ENCODE measurements at places on chromosomes 7 and 10.

DNA sequence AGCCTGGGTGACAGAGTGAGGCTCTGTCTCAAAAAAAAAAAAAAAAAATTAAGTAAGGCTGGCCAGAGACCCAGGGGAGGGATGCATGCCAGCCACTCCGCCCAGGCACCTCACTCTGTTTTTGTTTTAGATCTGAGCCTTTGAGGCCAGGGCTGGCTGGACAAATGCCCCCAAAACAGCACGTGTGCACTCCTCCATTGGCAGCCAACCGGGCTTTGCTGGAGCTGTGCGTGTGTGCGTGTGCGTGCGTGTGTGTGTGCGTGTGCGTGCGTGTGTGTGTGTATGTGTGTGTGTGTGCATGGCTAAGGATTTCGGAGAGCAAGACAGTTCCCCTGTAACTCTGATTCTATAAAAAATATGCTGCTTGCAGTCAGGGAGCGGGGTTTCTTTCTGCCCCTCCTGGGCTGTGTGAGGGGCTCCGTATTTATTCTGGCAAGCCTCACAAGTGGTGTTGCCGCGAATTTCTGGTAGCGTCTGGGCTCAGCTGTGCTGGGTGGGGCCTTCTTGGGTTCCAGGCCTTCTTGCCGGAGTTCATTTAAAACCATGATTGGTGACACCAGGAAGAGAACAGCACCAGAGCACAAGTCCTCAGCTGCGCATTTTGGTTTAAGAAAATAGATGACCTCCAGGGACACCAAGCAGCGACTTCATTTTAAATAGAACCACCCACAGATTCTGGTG, 28.1 kb upstream of the UNCX start:
- DNase-seq, result no peak

DNA sequence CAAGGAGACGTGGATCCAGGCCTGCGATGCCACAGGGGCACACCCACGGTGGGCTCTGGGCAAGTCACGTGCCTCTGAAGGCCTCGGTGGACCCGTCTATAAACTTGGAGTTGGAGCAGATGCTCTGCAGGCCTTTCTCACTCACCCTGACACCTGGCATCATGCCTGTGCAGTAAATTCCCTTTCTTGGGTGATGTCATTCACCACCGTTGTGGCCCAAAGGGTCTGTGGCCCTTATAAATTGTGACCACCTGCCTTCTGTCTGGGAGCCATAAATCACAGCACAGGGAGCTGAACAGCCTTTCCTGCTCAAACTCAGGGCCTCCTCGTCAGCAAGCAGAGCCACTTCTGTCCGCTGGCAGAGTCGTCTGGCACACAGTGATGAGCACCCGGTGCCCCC, 52.2 kb downstream of the GPAM start:
- no peak for DNase-seq

DNA sequence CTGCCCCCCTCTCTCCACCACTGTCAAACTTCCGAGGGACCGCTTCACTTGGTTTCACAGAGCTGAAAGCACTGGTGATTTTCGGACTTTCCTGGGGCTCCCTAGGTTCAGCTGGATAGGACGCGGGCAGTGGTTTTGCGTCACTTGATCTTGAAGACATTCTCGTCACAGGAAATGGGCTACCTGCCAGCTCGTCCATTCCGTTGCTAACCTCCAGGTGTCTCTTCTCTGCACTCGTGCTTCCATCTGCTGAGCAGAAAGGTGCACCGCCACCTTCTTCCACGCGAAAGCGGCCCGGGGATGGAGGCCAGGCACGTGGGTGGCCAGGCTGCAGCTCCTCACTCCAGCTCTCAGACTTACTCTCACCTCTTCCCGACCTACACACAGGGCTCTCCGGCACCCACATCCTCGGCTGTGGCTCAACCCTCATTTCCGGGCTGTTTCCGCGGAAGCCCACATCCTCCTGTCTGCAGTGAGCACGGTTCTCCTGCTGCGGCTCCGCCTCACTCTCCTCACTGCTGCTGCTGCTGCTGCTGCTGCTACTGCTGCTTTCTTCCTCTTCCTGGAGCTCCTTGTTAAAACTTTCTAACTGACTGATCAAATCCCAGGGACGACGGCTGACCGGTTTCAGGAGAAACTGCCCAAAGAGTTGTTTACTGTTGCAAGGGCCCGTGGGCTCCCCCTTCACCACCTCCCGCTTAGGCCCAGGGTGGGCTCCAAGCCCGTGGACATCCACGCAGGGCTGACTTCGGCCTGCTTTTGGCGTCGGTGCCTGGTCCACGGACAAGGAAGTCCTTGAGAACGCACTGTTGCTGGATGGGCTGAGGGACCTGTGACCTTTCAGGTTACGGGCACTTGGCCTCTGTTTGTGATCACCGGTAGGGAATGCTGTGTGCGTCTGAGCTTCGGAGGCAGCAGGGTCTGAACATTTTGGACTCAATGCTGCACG, 32.1 kb downstream of the JCAD start:
- peak; percentile 13 for DNase-seq

GRCh38 chr10:89662596-89662995, 17.6 kb upstream of the PANK1 start:
- no peak for DNase-seq

DNA sequence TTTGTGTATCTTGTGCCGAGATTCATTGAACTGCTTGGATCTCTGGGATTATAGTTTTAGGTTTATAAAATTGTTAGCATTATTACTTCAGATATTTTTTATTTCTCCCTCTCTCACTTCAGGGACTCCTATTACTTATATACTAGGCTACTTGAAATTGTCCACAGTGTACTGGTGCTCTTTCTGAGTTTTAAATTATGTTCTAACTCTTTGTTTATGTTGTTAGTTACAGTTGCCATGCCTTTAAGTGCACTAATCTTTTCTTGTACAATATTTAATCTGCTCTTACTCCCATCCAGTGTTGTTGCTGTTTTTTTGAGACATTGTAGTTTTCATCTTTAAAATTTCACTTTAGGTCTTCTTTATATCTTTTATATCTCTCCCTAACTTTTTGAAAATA, 13.1 kb downstream of the PLEKHS1 start:
- DNase-seq, result no peak

DNA sequence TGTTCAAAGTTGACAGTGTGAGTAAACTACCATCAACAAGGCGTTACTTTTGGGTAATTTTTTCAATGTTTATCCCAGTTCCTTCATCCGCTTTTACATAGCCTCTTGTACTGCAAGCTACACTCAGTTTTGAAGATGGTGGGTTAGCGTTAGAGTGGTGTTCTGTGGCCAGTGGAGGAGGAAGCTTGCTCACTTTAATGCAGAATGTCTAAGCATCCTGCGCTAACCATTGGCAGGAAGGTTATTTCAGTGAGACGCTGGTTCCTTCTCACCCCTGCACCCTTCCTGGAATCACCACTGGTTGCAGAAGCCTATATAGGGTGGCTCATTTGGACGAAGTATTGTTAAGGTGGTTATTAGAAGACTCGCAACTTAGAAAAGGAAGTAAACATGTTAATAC, 159.1 kb downstream of the CELF2 start:
- no peak for DNase-seq

DNA sequence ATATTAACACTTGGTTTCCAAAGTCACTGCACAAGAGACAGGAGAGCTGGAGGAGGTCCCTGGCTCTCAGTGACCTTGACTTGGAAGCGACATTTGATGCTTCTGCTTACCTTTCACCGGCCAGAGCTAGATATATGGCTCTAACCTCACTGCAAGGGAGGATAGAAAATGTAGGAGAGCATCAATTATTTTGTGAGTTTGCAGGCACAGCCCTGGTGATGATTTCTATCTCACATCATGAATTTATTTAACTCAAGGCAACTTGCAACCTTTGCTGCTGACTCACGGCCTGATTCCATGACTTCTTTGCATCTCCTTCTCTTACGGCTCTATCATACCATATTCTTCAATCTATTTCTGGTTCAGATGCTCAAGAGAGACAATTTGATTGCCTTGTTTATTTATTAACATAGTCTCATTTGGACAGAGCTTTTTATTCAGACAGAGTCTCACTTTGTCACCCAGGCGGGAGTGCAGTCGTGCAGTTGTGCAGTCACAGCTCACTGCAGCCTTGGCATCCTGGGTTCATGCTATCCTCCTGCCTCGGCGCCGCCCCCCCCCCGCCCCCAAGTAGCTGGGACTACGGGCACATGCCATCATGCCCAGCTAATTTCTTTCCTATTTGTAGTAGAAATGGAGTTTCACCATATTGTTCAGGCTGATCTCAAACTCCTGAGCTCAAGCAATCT, 196.0 kb downstream of the REEP3 start:
- no peak for DNase-seq

DNA sequence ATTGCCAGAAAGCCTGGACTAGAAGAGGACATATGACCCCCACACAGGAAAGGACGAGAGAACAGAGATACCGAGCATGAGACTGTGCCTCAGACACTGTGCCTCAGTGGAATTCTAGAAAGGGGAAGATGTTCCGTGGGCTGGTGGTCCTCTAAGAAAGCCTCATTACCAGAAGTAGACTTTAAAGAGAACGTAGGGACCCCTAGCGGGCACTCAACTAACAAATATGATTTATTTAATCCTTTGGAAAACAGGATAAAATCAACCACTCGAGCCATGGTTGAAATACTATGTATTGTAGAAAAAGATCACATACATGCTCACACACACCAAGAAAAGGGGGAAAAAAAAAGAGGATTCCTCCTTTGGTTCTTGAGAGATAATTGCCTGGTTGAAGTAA, 701.2 kb upstream of the SORCS1 start:
- DNase-seq, result no peak

DNA sequence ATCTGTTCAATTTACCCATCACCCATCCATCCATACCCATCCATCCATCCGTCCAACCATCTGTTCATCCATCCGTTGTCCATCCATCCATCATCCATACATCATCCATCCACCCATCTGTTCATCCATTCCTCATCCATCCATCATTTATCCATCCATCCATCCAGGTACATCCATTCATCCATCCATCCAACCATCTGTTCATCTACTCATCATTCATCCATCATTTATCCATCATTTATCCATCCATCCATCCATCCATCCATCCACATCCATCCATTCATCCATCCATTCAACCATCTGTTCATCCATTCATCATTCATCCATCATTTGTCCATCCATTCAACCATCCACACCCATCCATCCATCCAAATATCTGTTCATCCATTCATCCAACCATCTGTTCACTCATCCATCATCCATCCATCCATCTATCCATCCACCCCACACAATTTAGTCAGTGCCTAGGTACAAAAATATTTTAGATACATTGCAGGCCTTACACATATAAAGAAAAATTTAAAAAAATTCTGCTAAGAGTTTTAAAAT, 119.1 kb downstream of the PRKCQ start:
- no peak for DNase-seq

DNA sequence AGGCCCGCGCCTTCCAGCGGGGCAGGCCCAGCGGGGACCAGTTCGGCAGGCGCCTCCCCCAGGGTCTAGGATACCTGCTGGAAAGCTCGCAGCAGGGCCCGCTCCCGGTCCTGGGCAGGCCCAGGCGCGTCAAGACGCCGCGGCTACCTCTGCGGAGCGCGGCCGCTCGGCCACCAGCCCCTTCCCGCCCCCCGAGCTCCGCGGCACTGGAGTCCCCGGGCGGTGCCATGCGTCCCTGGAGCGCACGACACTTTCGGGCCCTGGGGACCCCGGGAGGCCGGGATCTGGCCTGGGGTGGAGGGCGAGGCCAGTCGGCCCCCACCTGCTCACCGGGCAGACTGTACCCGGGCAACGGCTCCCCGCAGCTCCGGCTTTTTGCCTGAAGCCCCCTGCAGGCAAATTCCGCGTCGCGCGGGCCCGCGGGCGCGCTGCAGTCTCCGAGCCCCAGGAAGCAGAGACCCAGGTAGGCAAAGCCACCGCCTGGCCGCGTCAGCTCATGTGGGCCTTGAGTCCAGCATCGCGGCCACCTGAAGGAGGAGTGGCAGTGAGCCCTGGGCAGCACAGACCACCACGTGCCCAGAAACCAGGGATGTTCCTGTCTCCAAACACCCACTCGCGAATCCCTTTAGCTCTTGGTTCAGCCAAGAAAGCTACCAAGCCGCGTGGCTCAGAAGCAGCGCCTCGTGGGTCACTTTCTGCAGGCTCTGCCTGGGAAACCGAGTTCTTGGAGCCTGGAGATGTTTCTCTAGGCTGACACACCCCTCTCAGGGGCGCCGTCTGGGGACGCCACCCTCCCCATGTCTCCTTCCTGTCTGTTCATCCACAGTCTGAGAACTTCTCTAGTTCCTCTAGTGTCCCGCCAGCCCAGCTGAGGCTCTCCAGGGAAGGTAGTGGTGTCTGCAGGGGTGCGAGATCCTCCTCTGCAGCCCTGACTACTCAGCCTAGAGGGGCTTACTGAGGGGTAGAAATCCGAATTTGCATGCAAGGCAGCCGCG, 46.1 kb upstream of the APBB1IP start:
- no peak for DNase-seq

GRCh38 chr10:69684981-69685353, 54.9 kb downstream of the FAM241B start:
- DNase-seq, result no peak

- no peak for DNase-seq
These were observed 98.1 kb downstream of the CD36 start for GRCh38 chr7:80736371-80737125.

GRCh38 chr10:102876747-102877153, 7.5 kb downstream of the AS3MT start:
- no peak for DNase-seq

DNA sequence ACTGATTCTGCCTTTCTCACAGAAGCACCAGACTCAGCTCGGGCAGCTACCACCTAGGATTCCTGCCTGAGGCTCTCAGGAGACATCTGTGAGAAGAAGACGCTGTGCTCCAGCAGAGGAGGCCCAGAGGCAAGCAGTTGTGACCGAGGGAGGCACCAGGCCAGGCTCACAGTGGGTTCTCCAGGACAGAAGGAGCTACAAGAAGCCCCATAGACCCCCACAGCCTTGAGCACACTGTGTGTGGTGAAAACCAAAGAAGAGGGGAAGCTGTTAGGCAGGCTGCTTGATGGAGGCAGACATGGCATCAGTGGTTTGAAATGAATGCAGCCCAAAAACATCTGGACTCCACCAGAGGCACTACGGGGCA, 198.8 kb downstream of the GRID1 start:
- no peak for DNase-seq

GRCh38 chr10:91150631-91151030, 69.8 kb upstream of the PCGF5 start:
- DNase-seq, result no peak

DNA sequence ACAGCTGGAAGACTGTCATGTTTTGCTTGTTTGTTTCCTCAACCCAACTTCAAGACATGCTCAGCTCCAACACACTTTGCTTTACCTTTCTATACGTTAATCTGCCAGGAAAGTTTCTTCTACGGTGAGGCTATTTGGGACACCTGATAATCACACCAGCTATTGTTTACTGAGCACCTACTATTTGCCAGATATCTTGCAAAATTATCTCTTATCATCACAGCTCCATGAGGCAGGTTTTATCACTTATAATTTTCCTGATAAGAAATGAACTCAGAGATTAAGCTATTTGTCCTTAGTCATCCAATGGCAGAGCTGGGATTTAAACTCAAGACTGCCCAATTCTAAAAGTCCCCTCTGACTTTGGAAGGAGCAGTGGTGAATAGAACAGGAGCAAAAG, 117.4 kb downstream of the CREB5 start:
- DNase-seq, result no peak

- DNase-seq, result no peak
These were observed 155.1 kb downstream of the ZNF22 start for GRCh38 chr10:45155784-45156183.

Data from hematopoietic multipotent progenitor cell treated with erythropoietin and hydrocortisone succinate and interleukin-3 and kit ligand, for 17 days (in vitro differentiated cells).